Left hindlimb (tissue), 1 donor: ENCODE measurements at places on chromosomes 2 and 18.

GRCh38 chr18:58393295-58393694 is 235.6 kb downstream of the ALPK2 start:
- DNase-seq = no peak

DNA sequence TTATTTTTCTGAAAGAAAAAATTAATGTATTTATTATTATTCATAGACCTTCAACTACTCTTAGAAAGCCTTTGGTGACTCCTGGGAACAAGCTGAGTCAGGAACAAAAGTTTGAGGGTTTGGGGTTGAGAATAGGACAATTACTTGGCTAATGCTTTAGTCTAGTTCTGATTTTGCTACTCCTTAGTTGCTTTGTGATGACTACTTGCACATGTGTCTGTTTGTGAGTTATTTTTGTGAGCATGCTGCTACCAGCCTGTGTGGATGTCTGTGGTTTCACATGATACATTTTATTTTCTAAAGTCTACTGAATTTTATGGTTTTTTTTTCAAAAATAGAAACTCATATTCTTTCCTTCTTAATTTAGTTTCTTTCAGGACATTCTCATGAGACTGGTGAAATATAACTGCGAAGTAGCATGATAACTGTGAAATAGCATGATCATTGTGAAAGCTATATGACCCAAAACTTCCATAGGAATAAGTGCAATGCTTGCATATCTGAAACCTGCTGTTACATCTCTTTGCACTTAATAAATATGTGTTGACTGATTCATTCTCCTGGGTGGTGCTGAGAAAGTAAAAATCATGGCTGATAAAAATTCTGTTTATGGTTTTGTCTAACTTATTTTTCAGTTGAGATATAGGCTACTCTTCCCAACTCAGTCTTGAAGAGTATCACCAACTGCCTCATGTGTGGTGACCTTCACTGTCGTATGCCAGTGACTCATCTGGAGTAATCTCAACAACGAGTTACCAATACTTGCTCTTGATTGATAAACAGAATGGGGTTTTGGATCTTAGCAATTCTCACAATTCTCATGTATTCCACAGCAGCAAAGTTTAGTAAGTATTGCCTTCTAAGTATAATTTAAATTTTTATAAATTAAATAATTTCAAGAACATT is 17.9 kb upstream of the IL18R1 start:
- DNase-seq = no peak

DNA sequence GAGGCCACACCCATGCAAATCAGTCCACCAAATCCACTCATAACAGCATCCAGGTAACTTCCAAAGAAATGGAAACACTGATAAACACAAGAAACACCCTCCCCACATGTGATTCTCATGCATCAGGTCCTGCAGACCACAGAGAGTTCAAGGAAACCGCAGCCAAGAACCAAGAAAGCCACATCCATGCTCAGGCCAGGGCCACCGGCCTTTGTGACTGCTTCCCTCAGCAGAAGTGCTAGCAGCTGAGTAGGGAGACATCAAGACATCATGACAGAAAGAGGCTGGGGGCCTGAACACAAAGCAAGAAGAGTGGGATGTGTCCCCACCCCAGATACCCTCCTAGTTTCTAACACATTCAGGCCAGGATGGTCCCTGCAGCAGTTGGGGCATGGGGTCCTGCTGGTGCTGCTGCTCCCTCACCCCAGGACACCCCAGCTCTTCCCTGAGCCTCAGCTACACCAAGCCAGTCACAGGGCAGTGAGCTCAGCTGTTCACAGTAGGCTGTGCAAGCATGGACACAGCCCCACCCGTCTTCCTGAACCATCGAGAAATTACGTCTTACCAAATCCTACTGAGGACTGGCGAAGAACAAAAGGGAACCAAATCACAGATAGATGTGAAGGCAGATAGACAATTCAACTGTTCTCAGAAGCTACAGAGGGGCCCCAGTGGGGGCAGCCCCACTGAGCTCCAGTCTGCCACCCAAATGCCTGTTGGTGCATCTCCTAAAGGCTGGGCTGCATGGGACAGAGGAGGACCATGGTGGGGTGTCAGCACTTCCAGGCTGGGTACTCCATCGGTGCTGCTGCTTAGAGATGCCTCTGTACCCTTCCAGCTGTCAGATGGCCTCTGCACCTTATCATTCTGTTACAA is 60.9 kb downstream of the HDAC4 start:
- no peak for DNase-seq

GRCh38 chr2:110718990-110719389 is 13.4 kb upstream of the ACOXL start:
- DNase-seq = no peak

DNA sequence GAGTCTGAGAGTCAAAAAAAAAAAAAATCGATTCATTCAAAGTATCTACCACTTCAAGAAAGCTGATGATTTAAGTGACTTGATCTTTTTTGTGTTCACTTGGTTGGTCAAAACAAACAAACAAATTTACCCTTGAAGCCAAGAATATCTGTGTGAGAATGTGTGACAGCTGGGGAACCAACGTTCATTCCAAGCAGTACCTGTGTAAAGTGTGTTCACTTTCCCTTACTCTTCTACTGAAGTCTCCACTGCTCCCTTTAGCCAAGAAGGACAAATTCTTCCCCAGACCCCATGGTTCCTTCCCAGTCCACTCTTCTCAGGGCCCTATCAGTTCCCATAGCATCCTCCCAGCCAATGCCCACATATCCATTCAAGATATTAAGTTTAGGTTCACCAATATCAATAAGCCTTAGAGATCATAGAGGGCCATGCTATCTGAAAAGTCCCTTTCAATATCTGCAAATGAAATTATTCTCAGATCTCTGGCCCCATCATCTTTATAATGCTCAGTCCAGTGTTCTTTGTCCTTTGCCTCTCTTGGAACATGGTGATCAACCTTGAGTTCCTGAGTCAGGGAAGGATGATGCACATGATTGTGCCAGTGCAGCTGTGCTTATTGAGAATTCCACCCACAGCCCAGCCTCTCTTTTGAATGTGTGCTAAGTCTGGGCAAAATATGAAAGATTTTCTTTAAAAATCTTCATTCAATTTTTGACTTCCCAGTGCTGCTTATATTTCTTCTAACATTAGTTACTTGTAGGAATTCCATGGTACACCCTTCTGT is 82.8 kb upstream of the DTNA start:
- no peak for DNase-seq

- no peak for DNase-seq
Measured at GRCh38 chr18:63444580-63444979, 22.3 kb upstream of the VPS4B start.

GRCh38 chr2:238187618-238188548 is 15.6 kb downstream of the ILKAP start:
- no peak for DNase-seq
